ENCODE measurements at places on chromosomes 16 and 17.

DNA sequence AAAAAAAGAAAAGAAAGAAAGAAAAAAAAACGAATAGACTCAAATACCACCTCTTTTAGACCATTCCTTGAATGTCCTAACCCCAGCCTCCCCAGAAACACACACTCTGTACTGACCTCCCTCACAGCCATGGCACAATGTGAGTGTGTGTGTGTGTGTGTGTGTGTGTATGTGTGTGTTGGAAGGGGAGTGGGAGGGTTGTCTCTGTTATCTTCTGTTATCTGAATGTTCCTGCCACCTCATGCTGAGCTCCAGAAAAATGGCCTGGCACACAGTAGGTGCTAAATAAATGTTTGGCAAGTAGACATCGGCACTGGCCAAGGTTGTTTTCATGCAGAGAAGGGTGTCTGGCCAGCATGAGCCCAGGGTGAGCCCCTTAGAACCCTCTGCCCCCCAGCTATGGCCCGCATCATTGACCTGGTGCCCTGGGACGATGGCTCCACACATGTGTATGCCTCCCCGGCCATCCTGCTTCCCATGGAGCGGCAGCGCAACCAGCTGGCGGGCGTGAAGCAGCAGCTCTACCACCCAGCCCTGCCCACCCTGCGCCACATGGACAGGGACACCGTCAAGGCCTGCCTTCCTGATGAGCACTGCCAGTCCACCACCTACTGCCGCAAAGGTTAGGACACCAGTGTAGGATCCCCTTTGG is 6.6 kb upstream of the CNGB1 start:
- DNase-seq = no peak

DNA sequence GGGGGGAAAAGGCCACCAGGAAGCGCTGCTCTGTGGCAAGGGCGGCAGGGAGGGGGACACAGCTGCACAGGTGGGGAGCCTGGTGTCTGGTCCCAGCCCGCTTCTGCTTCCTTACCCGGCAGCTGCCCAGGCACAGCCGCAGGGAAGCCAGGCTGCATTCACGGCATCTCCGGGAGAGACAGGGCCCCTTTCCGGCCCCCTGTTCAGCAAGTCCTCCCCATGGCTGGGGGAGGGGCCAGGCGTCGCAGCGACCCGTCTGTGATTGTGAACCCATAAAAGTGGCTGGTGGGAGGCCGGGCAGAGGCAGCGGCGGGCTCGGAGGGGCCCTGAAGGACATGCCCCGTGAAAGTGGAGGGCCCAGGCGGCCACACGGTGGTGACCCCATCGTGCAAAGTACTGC is 28.7 kb downstream of the SOX8 start:
- no peak for DNase-seq

GRCh38 chr17:10087355-10087754 is 111.1 kb downstream of the GAS7 start:
- DNase-seq = no peak

- DNase-seq = no peak
Measured at GRCh38 chr16:12664164-12664733, 139.4 kb downstream of the CPPED1 start.

DNA sequence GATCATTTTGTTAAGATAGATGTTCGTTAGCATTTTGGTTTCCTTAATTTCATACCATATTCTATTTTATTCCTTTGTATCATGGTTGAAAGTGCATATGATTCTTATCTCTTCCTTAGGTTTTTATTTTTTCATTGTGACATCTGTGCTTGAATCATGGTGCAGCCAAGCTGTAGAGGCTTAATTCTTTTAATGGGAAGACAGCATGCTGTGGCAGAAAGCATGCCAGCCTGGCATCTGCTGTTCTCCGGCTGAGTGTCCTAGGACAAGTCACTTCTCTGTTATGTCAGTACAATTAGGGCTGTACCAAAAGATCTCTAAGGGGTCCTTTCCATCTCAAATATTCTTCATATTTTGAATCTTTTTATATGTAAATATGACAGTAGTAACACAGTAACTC is 68.5 kb upstream of the PMFBP1 start:
- DNase-seq = no peak

GRCh38 chr16:2004795-2005517 is 4.7 kb downstream of the ZNF598 start:
- DNase-seq = no peak
